ENCODE measurements at places on chromosomes 11 and 22.

DNA sequence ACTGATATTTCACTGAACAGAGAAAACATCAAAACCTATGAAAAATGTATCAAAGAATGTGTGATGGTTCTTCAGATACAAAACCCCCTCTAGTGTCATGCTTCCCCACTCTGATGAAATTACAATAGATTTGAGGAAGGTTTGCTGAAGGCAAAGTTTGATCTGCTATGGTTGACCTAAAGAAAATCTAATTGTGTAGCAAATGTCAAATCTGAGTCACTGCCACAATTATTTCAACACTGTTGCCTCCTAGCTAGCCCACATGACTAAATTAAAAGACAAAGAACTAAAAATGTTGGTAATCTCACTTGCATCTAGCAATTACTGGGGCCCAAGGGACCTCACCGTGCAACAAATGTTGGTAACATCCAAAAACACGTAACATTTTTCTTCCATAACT, 728.0 kb downstream of the DLG2 start:
- no peak for DNase-seq

DNA sequence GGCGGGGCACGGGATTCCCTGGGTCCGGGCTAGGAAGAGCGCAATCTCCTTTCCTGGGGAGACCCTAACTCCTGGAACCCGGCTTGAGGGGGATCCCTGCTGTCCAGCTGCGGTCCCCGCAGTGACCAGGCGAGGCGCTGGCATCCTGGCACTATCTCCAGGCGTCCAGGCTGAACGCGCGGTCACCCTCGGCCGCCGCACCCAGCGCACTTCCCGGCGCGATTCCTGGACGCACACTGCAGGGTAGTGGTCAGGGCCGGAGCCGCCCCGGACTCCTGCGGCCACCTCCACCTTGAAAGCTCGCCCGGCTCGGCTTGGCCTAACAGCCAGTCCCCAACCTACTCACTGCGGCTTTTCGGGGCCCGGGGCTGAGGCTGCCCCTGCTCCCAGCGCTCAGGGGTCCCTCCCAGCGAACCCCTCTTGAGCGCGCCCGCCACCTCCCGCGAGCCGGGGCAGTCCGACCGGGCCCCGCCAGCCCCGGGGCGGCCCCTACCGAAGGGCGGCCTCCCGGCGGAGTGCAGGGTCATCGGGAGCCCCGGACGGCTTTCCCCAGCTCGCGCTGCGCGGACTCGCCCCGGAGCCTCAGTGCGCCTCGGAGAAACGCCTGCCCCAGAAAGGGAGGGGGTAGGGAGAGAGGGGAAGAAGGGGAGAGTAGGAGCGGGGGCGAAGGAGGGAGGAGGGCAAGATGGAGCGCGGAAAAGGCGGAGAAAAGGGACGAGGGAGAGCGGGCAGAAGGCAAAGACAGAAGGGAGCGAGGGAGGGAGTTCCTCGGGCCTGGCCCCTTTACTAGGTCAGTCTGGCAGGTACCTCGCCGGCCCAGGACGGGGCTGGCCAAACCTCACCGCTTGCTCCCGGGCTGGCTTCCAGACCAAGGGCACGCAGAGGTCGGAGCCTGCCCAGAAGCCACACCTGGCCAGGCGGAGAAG, 1.0 kb downstream of the POU2AF3 start:
- peak; percentile 50 for DNase-seq

- no peak for DNase-seq
Measured at GRCh38 chr22:31566484-31566883, 70.1 kb downstream of the SFI1 start.

DNA sequence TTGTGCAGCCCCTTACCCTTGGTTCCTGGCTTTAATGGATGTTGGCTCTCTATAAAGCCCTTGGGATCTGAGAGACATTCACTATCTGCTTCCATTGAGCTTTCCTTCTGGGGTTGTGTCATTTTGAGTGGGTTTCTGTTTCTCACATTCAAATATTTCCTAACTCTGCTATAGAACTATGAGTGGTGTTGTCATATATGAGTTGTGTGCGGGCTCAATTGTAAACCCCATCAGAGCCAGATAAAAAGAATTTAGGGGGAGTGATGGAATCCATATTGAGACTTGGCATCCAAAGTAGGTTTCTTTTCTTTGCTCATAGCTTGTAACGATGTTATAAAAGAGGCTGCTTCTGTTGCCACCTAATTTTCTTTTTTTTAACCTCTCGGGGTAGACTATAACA, 41.8 kb upstream of the SPON1 start:
- no peak for DNase-seq

DNA sequence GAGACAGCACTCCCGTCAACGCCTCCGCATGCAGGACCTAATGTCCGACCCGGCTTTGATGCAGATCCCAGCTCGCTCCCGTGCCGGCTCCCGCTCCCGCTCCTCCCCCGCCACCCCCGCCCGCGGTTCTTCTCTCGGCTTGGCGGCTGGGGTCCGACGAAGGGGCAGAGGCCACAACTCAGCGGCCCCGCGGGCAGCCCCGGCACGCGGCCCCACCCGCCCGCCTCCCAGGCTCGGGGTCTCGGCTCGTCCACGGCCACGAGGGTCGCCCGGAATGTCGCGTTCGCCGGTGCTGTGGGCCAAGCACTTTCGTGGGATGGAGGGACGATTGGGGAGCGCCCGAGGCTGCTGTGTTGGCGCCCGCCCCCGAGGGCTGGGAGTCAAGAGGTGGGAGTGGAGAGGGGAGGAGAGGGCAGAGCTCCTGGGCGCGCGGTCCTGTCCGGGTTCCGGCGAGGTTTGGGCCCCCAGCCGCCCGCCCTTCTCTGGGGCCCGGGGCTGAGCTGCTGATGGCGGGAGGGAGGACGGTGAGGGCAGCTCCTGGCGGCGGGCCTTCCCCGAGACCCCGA, 5.3 kb upstream of the TBX1 start:
- DNase-seq: no peak

DNA sequence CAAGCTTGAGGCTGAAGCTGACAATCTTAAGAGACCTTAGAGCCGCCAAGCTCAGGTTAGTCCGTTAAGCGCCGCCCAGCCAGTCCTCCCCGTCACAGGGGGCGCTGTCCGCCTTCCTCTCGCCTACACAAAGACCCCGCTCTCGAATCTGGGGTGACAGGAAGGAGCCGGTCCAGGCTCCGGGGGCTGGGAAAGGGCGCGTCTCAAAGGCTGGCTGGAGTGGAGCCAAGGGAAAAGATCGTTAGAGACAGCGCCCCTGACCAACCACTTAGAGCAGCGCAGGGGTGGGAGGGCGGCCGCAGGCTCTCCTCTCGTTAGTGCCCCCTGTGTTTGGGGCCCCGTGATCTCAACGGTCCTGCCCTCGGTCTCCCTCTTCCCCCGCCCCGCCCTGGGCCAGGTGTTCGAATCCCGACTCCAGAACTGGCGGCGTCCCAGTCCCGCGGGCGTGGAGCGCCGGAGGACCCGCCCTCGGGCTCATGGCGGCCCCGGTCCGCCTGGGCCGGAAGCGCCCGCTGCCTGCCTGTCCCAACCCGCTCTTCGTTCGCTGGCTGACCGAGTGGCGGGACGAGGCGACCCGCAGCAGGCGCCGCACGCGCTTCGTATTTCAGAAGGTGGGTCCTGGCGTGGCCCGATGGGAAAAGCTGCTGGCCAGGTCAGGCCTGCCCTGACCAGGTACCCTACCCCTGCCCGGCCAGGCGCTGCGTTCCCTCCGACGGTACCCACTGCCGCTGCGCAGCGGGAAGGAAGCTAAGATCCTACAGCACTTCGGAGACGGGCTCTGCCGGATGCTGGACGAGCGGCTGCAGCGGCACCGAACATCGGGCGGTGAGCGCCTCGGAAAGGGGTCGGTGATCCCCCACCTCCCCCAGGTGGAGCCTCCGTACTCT, at the start of gene MUS81:
Gene MUS81, plus strand, starts transcription at position 156 of the 887 bp plus-strand sequence. Its CDS starts 321 bp downstream, at position 477.
- peak; percentile 94 for DNase-seq

GRCh38 chr11:103662880-103663279, 373.6 kb upstream of the DDI1 start:
- DNase-seq: no peak

- no peak for DNase-seq
Measured at GRCh38 chr22:43515902-43516301, 104.1 kb downstream of the MPPED1 start.

- no peak for DNase-seq
Measured at GRCh38 chr11:44654057-44654456, 72.7 kb upstream of the TSPAN18 start.

DNA sequence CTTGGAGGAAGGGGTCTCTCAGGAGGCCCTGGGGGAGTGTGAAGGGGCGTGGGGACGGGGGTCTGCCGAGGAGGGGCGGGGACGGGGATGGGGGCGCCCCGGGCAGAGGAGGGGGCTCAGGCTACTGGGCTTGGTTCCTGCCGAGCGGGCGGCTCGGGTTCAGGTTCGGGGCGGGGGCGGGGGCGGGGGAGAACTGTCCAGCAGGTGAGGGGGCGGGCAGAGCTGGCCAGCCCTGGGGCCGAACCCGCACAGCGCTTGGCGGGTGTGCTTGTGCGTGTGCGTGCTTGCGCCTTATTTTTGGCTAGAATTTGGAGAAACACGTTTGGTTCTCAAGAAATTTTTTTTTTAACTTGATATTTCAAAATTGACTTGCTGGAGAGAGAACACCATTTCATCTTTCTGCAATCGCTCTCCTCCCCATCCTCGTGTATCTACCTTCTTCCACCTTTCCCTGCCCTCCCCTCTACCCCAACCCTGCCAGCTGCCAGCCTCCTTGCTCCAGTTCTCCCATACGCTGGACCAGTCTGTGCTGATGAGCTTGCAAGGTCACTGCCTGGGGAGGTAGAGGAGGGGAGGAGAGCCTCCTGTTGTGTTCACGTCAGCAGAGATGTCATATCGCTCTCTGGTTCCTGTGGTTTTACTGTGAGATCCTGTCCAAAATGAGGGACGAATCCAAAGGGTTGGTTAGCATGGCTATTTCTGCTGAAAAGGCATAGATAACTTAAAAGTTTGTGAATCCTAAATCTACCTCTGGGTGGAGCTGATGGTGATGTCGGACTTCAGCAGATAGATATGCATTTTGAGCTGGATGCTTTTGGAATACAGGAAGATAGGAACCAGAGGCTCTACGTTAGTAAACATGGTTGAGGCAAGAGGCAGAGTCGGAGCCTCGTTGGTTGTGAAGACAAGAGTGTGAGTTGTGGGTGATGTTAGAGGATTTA, 668 bp downstream of the MADD start:
- DNase-seq: peak; percentile 21

GRCh38 chr11:1083621-1084551, 9.2 kb downstream of the MUC2 start:
- DNase-seq: no peak

DNA sequence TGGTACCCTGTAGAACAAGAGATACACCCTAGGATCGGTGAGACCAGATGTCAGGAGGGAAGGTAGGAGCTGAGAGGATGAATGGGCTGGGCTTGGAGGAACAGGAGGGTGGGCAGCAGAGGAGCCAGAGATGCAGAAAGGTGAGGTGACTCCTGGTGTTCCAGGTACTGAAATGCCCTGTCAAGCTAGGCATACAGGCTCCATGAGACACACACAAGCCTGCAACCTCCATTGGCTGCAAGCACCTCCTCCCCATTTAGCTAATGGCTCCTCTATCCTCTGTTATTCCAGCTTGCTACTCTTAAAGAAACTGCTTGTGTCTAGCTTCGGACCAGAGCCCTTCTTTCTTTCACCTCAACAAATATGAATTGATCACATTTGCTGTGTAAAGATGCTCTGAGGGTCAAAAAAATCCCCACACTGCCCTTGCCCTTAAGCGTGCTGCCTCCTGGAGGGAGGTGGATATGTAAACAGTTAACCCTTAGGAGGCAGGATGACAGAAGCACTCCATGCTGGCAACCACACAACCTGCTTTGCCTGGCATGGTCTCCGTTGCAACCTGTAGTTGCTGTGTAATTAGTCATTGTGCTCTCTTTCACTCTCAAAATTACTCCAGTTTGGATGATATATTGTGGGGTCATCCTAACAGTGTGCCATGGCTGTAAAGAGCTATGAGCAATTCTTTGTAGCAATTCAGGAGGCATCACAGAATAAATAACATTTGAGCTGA, 156.0 kb downstream of the PKNOX2 start:
- DNase-seq: peak; percentile 47

DNA sequence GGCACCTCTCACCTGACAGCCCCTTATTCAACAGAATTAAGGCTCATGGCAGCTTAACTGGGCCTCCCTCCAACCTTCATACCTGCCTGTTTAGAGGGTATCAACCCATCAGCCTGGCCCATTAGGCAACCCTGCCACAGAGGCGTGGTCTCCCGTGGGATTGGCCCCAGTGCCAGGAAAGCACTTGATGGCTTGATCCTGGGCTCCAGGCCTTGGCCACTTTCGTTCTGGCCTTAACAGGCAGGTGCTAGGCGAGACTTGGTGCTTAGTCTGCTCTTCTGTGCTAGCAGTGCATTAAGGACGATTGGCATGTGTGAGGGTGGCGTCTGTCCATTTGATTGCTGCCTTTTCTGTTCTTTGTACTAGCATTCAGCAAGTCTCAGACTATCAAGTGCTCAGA, 75.2 kb downstream of the CABIN1 start:
- no peak for DNase-seq

DNA sequence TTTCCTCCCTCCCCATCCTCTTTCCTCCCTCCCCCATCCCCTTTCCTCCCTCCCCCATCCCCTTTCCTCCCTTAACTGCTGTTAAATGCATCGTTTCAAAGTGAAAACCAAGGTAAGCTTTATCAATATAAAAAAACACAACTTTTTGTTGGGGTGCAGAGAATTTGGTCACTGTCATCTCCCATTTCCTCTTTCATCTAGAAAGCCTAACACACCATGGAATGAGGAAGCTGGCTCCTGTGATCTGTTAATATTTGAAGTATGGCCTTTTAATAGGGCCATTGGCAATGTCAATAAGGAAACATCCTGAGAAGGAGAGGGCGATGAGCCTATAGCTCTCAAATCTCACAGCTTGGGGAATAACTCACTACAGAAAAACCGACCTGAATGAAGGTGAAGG, 7.0 kb downstream of the EXPH5 start:
- DNase-seq: no peak

DNA sequence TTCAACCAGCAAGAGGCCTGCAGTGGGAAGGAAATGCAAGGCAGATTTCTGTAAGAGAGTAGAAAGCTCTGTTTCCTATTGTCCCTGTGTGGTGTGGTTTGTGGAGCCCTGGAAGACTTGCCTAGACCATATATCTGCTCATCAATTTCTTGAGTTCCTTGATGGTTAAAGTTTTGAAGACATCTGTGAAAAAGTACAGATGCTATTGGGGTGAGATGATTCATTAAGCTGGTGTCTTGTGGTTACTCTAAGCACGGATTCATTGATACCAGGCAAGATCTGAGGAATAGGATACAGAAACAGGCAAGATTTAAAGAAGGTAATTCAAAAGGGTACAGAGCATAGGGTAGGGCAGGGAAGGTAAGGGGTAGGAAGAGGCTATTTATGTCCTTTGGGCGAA, 275.8 kb upstream of the SESN3 start:
- no peak for DNase-seq

GRCh38 chr11:102139081-102139498, 28.8 kb downstream of the YAP1 start:
- peak; percentile 36 for DNase-seq

DNA sequence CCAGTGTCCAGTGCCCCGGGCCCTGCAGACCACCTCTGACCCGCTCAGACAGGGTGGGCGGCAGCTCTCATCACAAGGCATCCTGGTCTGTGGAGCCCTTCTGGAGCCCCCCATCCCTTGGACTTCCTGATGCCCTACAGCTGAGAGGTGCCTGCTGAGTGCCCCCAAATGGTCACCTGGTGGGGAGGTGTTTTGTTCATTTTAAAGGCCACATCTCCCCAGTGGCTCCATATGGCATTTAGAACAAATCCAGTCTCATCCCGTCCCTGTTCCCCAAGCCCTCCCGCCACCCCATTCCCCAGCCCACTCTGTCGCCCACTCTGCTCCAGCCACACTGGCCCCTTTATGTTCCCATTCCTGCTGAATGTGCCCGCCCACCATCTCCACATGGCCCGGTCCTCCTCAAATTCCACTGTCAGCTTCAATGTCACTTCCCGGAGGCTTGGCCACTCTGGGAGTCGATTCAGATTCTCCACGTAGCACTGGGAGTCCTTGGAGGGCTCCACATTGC, 32.8 kb downstream of the OSBPL5 start:
- no peak for DNase-seq

GRCh38 chr11:19820100-19820499, 107.5 kb downstream of the NAV2 start:
- peak; percentile 57 for DNase-seq

Data from NCI-H1417 (cell line).